Stomach (tissue), 19 donors: ENCODE measurements at places on chromosomes 2 and 18. TPM values are rescaled to one million over a fixed set of nuclear protein-coding genes. Genes with fewer than 3 reads are reported as not detected.

GRCh38 chr2:101140978-101141655 is 10.1 kb downstream of the TBC1D8 start:
- H3K27ac ChIP-seq: no peak overlapping the region
- DNase-seq: no peak
- no peak overlapping the region for H3K4me3 ChIP-seq

DNA sequence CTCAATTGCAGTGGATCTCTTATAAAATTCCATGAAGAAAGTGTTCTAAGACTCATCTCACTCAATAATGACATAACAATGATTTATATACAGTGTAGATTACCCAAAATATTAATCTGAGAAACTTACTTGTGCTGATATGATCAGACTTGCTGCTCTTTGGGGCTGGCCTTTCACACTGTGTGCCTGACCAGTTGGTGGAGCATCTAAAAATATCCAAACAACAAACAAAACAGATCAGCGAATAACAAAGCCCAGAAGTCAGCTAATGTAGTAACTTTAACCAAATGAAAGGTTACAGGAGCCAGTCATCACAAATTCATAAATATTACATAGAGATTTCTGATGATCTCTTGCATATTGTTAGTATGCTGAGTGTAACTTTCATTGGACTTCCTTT is 1466.8 kb upstream of the NXPH2 start:
- H3K36me3 ChIP-seq: no peaks in the 10 kb centered on the region
- no peak overlapping the region for H3K27ac ChIP-seq
- H3K4me1 ChIP-seq: no peaks in the 10 kb centered on the region
- no peak for DNase-seq

GRCh38 chr2:10395893-10396292 is 52.2 kb downstream of the ODC1 start:
- no peaks in the 10 kb centered on the region for H3K27me3 ChIP-seq
- H3K36me3 ChIP-seq: peaks cover 6% of the 10 kb centered on the region
- peak; percentile 59 for DNase-seq

DNA sequence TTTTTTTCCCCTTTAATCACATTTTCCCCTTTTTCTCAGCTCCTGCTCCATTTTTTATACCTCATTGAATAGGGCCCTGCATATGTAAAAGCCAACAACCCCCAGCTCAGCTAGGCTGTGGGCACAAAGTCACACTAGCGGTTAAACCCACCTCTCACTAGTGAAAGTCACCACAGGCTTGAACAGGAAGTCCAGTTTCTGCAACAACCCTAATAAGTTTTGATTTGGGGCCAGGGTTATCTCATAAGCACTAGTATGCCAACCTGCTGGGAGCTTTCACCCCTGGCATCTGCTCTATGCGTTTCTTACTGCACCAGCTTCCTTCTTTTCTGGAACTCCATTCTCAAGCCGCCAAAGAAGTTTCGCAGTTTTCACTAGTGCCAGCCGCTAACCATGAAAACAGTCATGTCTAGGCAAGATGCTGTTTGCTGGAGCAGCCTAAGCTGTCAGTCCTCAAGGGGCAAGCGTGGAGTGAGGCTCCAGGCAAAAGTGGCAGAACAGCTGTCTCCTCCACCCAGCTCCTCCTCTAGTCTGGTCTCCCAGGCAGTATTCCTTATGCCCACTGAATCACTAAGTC is 197.0 kb upstream of the MEIS1 start:
- no peak for DNase-seq
- no peaks in the 10 kb centered on the region for H3K36me3 ChIP-seq
- H3K4me1 ChIP-seq: peaks cover 12% of the 10 kb centered on the region
- H3K27me3 ChIP-seq: no peaks in the 10 kb centered on the region
- H3K27ac ChIP-seq: no peak overlapping the region
- H3K4me3 ChIP-seq: no peak overlapping the region

DNA sequence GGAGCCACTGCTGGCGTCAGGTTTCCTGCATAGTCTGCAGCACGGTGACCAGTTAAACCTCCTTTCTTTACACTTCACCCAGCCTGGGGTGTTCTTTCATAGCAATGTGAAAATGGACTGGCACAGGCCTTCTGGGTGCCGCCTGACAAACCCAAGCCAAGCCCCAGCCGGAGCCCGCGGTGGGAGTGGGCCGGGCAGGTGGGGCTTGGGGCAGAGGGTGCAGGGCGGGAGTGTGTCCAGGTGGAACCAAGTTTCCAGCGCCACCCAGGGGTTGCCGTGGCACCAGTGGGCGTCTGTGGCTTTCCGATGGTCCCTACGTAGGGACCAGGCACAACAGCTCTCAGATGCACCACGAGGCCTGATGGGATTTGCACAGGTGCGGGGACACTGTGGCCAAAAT is 75.8 kb downstream of the RTP5 start:
- no peaks in the 10 kb centered on the region for H3K36me3 ChIP-seq
- no peaks in the 10 kb centered on the region for H3K27me3 ChIP-seq
- no peaks in the 10 kb centered on the region for H3K4me1 ChIP-seq
- H3K4me3 ChIP-seq: no peak overlapping the region

GRCh38 chr2:175837046-175837445 is 165.0 kb downstream of the LNPK start:
- no peak overlapping the region for H3K27ac ChIP-seq
- H3K4me3 ChIP-seq: no peak overlapping the region
- H3K4me1 ChIP-seq: no peaks in the 10 kb centered on the region
- H3K27me3 ChIP-seq: no peaks in the 10 kb centered on the region
- peak; percentile 60 for DNase-seq

GRCh38 chr18:3061581-3062312 is 48.8 kb upstream of the LPIN2 start:
- H3K27ac ChIP-seq: no peak overlapping the region
- H3K27me3 ChIP-seq: no peaks in the 10 kb centered on the region
- H3K4me1 ChIP-seq: peaks cover 52% of the 10 kb centered on the region
- H3K4me3 ChIP-seq: no peak overlapping the region
- DNase-seq: no peak

DNA sequence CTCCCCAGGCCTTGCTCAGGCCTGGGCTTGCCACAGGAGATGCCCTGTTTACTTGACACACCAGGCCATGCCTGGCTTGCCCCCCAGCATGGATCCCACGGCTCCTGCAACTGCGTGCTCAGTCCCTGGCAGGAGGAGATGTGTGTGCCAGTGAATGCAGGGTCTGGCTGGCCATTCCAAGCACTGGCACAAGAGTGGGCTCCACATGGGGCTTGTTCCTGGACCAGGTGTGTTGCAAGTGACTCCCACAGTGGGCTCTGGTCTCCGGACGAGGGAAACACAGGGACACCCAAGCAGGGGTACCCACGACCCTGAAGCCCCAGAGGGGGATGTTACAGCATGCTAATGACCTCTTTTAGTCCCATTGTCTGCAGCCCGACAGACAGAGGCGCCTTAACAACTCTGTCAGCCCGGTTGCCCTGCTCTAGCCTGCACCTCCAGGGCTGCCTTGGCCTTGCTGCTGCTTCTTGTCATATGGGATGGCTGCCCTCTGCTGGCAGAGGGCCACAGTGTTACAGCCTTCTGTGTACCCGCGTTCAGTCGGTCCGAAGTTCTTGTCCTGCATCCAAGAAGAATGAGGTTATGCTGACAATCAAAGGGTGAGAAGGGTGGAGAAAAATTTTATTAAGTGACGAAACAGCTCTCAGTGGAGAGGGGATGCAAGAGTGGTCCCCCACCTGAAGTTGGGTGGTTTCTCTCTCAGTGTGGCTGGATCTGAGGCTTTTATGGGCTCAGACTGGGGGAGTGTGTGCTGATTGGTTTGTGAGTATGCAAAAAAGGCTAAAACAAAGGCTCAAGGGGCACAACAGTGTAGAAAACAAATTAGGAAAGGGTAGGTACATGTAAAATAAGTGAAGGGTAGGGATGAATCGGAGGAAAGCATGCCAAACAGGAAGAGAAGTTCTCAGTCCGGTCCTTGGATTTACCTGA is 180.4 kb downstream of the MBD5 start:
- no peak overlapping the region for H3K4me3 ChIP-seq
- DNase-seq: peak; percentile 41
- no peak overlapping the region for H3K27ac ChIP-seq
- H3K4me1 ChIP-seq: no peaks in the 10 kb centered on the region
- no peaks in the 10 kb centered on the region for H3K27me3 ChIP-seq
- H3K36me3 ChIP-seq: no peaks in the 10 kb centered on the region

Gene B4GALT6
- 0.92 TPM for polyA plus RNA-seq

Gene ATP9B
- 13.4 TPM for polyA plus RNA-seq

Gene TLX2
- 0.28 TPM for polyA plus RNA-seq

GRCh38 chr2:101439716-101440115 is 35.2 kb downstream of the RFX8 start:
- H3K4me3 ChIP-seq: no peak overlapping the region
- no peaks in the 10 kb centered on the region for H3K27me3 ChIP-seq
- DNase-seq: no peak
- no peaks in the 10 kb centered on the region for H3K4me1 ChIP-seq

- H3K4me3 ChIP-seq: no peak overlapping the region
- H3K4me1 ChIP-seq: no peaks in the 10 kb centered on the region
- DNase-seq: no peak
- no peaks in the 10 kb centered on the region for H3K27me3 ChIP-seq
- H3K36me3 ChIP-seq: no peaks in the 10 kb centered on the region
Observed at GRCh38 chr2:178891959-178892485, 84.8 kb upstream of the TTN start.

DNA sequence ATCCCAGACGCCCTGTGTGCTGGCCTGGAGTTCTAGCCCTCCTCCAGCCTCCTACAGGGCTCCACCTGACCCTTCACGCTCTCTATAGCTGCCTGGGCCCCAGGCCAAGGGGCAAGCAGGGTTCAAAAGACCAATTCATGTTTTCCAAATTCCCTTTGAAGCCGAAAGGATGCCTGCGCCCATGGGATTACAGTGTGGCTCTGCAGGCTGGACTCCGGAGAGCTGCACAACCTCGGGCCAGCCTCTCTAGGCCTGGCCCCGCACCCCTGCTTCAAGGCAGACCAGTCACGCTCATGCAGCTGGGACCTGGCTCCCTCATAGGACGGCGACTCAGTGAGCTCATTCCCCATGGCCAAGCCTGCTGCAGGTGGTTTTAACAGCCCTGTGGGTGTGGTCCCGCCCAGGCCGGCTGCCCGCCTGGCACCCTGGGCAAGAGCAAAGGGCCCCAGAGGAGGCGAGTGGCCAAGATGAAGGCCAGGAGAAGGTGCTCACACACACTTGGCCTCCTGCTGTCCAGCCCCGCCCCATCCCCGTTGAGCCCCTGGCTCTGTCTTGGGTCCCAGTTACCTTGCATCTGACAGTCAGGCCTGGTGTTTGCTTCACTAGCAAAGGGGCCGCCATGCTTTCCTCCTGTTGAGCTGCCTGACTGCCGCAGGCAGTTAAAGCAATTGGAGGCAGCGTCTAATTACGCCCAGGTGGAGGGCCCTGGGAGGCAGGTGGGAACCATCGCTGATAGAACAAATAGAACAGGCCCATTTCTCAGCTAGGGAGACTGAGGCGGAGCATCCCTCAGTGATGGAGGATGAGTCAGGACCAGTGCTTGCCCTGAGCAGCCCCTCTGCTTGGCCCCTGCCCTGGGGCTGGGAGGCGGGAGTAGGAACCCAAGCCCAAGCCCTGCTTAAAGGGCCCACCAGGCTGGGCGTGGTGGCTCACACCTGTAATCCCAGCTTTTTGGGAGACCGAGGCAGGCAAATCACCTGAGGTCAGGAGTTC is 56.9 kb downstream of the SMAD7 start:
- H3K27ac ChIP-seq: no peak overlapping the region
- H3K4me1 ChIP-seq: peaks cover 10% of the 10 kb centered on the region
- no peak overlapping the region for H3K4me3 ChIP-seq
- H3K27me3 ChIP-seq: no peaks in the 10 kb centered on the region

- no peak for DNase-seq
- no peaks in the 10 kb centered on the region for H3K27me3 ChIP-seq
- peaks cover 50% of the 10 kb centered on the region for H3K4me1 ChIP-seq
- no peak overlapping the region for H3K4me3 ChIP-seq
Observed at GRCh38 chr2:180004731-180005130, 2.4 kb downstream of the CWC22 start.

DNA sequence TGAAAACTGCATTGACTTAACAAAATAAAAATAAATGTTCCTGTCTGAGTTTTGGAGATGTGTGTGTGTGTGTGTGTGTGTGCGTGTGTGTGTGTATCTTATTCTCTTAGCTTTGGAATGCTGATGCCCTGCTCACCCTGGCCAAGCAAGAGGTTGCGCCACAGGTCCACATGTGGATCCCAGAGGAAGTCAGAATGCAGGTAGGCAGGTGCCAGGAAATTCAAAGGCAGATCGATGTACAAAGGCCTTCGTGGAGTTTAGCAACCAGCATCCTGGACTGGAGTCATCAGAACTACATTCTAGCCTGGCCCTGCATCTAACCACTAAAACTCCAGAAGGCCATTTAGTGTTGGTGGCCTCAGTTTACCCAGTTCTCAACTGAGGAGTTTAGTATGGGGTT is 12.4 kb downstream of the G6PC2 start:
- DNase-seq: no peak
- H3K4me3 ChIP-seq: no peak overlapping the region
- H3K27ac ChIP-seq: no peak overlapping the region

Gene CD8A
- 1.2 TPM for polyA plus RNA-seq

GRCh38 chr2:204726831-204727230 is 181.6 kb downstream of the PARD3B start:
- no peak overlapping the region for H3K27ac ChIP-seq
- no peaks in the 10 kb centered on the region for H3K4me1 ChIP-seq
- no peaks in the 10 kb centered on the region for H3K36me3 ChIP-seq
- no peak overlapping the region for H3K4me3 ChIP-seq

DNA sequence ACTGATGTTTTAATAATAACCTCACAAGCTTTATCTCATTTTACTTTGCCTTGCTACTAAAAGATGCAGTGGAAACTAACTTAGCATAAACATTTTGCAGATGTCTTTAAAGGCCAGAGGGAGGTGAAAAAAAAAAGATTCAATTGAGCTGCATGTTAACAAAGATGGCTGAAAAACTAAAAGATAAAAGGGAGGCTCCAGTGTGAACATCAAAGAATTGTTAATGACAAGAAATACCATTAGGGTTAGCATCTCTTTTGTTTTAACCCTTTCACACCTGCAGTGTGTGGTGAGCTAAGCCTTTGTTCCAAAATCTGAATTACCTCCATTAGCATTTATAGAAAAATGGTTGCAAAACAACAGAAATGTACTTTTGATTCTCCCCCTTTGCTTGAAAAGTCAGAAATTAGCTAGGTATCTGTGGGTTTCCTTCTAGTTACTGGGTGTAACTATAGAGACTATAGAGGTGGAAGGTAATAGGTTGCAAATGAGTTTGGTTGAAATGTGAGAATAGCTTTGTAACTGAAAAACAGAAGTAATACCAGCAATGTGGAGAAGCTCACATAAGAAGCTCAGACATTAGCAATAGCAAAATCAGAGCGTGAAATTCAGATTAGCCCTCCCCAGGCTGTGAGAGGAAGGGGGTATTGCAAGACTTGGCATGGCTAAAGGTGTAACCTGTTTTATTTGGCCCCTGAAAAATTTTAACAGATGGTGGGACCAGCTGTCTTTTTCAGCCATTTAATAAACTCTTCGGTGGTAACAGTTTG is 34.8 kb upstream of the SP5 start:
- H3K4me1 ChIP-seq: no peaks in the 10 kb centered on the region
- DNase-seq: no peak
- H3K4me3 ChIP-seq: no peak overlapping the region
- no peak overlapping the region for H3K27ac ChIP-seq
- no peaks in the 10 kb centered on the region for H3K36me3 ChIP-seq
